ENCODE measurements at places on chromosomes 12 and 14.

DNA sequence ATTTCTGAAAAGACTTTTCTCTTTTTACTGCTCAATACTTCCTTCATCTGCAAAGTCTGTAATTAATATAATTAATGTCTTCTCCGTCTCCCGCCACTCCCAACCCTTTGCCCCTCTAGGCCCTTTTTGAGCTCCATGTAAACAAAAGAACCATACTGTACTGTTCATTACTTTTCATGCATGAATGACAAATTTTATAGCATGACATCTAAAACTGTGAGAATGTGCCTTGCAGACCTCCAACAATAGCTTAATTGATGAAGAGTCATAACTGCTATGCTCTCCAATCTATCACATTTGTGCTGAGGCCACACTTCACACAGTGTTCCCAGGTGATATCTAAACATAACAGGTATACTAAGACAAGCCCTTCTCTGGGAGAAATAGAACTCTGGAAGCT is 1122.7 kb upstream of the ATXN7L3B start:
- no peak for DNase-seq

GRCh38 chr12:24206621-24207020 is 257.2 kb upstream of the SOX5 start:
- no peak for DNase-seq

- no peak for DNase-seq
These were observed 1.4 kb upstream of the ARID2 start for GRCh38 chr12:45727980-45728629.

GRCh38 chr12:21301-22189 is 45.0 kb upstream of the IQSEC3 start:
- DNase-seq: no peak

DNA sequence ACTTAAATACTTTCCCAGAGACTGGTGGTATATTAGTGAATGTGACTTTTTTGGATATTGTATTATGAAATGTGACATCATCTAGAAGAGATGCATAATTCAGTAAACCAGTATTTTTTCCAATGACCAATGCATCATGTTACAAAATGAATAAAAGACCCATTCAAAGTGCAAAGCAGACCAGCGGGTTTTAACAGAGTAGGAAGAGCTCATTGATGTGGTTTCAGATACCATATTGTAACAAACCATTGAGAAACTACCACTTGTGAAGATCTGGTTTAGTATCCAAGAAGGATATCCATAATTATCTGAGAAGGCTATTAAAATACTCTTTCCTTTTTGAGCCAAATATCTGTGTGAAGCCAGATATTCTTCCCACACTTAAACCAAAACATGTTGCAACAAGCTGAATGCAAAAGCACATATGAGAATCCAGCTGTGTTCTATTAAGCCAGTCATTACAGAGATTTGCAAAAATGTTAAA is 47.7 kb downstream of the MVK start:
- DNase-seq: no peak

DNA sequence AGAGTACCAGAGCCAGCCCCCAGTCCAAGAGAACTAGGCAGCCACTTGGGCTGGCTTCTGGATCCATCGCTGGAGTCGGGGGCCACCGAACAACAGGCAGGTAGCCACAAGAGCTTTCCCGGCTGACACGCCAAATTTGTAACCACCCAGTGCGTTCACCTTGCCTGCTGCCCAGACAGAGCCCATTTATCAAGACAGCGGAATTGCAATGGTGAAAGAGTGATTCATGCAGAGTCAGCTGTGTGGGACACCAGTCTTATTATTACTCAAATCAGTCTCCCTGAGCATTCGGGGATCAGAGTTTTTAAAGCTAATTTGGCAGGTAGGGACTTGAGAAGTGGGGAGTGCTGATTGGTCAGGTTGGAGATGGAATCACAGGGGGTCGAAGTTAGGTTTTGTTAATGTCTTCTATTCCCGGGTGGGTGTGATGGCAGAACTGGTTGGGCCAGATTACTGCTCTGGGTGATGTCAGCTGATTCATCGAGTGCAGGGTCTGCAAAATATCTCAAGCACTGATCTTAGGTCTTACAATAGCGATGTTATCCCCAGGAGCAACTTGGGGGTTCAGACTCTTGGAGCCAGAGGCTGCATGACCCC is 64.3 kb downstream of the PDE6H start:
- DNase-seq: no peak

DNA sequence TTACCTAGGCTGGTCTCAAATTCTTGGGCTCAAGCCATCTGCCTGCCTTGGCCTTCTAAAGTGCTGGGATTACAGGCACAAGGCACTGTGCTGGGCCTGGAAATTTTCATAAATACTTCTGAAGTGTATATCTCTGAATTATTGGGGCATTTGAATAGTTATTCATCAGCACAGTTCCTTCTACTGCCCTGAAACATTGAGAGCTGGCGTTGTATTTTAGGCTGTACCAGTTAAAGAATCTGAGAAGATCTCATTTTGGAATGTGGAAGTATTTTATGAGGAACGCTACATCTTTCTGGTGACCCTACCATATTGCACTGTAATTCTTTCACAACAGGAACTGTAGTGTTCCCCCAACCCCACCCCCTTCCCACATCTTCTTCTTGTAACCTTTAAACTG is 349.0 kb upstream of the RGS6 start:
- no peak for DNase-seq

DNA sequence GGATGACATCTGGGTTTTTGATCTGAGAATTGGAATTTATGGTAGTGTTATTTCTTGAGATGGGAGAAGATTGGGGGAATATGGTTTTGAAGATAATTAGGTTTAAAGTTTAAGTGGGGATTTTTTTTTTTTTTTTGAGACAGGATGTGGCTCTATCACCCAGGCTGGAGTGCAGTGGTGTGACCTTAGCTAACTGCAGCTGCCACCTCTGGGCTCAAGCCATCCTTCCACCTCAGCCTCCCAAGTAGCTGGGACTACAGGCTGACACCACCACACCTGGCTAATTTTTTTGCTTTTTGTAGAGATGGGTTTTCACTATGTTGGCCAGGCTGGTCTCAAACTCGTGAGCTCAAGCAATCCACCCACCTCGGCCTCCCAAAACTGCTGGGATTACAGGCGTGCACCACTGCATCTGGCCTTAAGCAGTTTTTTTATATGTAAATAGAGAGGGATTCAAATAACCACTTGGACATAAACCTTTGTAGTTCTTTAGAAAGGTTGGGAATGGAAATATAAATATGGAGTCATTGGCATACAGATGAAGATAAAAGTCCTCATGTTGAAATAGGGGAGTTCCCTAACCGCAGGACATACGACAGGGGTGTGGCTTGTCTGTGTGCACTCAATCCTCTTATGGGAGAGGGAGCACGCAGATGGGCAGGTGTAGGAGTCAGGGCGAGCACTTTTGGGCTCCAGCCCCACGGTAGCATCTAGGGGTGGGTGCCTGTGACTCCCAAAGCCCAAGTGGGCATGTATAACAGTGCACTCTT is 4.7 kb downstream of the LIN52 start:
- DNase-seq: no peak

GRCh38 chr12:55314043-55314442 is at the start of gene OR6C1:
OR6C1 (plus strand) TSS chr12:55314343; CDS start chr12:55320600, 6,257 bp downstream.
- no peak for DNase-seq

GRCh38 chr14:99183716-99184115 is 88.3 kb downstream of the BCL11B start:
- DNase-seq: no peak

DNA sequence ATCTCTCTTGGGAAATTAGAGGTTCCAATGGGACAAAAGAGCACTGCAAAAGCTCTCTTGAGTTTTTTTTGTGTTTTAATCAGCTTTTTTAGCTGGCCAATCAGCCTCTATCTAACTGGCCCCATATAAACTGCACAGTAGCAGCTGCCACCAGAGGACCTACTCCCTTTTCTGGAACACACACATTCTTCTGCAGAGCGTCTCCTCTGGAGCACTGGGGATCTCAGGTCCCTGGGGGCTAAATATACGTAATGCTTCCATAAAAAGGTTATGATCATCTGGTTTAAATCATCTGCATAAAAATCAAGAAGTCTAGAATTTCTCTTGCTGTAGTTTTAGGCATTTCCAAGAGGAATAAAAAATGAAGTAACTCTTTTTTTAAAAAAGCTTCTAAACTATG is 32.3 kb downstream of the TSPAN8 start:
- DNase-seq: no peak

DNA sequence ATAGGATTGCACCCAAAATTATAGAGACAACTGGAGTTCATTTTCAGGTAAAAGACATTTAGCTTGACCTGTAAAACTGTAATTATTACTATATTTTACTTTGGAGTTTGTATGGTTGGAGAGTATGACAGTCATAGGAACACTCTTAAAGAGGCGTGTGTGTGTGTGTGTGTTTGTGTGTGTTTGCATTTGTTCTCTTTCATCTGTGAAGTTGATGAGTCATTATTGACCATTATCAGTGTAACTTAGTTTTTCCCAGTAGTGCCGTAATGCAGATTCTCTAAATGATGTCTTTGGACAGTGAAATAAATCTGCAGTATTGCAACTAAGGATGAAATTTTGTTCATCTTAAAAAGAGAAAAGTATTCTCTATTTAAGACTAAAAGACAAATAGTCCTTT is 13.0 kb downstream of the WASHC4 start:
- no peak for DNase-seq

GRCh38 chr12:121404734-121405133 is 4.8 kb downstream of the RNF34 start:
- DNase-seq: peak; percentile 70

GRCh38 chr14:31965071-31965734 is 111.9 kb upstream of the ARHGAP5 start:
- no peak for DNase-seq

DNA sequence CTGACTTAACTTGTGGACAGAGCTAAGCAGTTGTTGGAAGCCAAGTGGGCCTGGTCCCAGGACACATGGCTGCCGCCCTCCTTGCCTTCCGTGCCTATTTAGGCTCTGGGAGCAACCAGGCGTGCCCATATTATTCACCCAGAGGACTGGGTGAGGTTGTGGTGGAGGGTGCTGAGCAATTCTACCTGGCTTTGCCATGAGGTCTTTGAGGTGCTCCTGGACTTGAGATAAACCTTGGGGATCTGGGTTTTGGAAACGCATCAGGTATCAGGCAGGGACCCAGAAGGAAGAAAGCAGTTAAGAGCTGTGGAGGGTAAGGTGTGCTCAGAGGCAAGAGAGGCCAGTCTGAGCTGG is 60.1 kb downstream of the EMP1 start:
- no peak for DNase-seq

GRCh38 chr14:98931126-98931525 is 340.9 kb downstream of the BCL11B start:
- DNase-seq: no peak

GRCh38 chr12:6840761-6841515 is at the start of gene GNB3:
GNB3 (plus strand) TSS chr12:6840925; CDS start chr12:6841288, 363 bp downstream.
- no peak for DNase-seq

DNA sequence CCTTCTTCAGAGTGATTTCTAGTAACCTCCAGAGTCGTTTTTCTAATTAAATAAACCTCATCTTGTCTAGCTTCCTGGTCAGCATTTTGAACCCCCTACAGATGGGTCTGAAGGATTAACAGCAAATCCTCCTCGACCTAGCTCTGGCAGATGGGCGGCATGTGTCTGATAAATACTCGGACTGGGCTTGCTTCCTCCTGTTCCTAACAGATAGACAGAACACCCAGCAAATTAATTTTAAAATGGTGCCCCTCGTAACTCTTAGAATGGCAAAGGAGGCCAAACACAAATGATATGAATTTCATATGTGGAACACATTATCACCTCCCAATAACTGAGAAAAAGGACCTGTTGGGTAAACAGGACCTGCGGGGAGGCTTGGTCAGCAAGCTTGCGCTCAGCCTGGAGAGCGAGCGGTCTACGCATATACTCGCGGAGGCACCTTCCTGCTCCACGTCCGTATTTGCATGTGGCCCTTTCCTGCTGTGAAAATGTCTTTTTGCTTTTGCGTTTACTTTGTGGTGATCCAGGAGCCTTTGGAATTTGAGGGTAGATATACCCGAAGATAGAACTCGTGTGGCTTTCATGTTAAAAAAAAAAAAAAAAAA is 79.6 kb downstream of the OTX2 start:
- DNase-seq: no peak

DNA sequence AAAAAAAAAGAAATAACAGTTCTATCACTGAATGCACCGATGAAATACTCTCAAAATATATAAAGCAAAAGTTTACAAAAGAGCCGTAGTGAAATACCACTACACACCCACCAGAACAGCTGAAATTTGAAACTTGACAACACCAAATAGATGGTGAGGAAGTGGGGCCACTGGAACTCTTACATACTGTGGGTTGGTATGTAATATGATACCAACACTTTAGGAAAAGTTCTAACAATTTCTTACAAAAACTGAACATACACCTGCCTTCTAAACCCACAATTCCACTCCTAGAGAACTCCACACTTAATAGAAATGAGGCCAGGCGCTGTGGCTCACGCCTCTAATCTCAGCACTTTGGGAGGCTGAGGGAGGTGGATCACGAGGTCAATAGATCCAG is 14.1 kb downstream of the EIF5 start:
- DNase-seq: no peak

DNA sequence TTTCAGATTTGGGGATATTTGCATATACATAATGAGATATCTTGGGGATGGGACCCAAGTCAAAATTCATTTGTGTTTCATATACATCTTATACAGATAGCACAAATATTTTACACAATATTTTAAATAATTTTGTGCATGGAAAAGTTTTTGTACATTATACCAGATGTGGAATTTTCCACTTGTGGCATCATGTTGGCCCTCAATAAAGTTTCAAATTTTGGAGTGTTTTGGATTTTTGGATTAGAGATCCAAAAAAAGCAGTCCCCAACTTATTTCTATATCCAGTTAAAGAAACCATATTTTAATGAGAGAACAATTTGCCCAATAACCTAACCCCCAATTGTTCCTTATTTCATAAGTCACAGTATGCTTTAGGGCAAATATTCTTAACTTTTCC is 4.5 kb downstream of the GNPNAT1 start:
- DNase-seq: no peak

- no peak for DNase-seq
These were observed 55.5 kb upstream of the PCED1B start for GRCh38 chr12:47023953-47024352.

GRCh38 chr14:54789166-54789565 is 113.5 kb downstream of the GCH1 start:
- no peak for DNase-seq

DNA sequence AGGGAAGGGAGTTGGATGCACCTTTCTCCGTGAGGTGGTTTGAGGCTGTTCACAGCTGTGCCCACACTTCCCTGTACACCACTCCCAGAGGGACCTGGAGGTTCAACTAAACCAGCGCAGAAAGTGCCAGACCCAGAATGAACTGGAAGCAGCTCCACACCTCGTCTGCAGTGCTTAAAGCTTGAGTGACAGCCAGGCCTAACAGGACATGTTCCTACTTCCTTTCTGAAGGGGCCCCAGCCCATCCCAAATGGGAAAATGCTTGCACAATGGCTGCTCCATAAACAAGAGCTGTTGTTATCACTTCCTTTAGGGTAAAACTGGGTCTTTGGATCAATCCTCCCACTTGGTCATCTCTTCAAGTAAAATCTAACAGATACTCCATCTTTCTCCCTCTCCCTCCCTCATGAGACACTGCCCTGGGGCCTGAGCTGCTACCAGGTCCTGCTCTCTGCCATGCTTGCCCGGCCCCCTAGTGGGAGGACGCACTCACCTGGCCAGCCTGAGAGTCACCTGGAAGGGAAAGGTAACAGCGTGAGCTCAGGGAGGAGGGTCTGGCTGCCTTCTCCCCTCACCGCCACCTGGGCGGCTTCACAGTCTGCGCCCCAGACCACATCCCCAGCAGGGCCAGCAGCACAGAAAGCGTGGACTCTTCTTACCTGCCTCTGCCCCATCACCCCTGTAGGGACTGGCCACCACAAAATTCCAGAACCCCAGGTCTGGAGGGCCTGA is 33.5 kb downstream of the ISCA2 start:
- no peak for DNase-seq

Data from NCI-H187 (cell line).